Neural crest cell (in vitro differentiated cells): ENCODE measurements at places on chromosomes 16 and 17.

GRCh38 chr16:88526906-88527185 lies 43.4 kb upstream of the ZC3H18 start:
- DNase-seq, result no peak

GRCh38 chr17:79777120-79777893 lies 641 bp upstream of the CBX2 start:
- peak; percentile 64 for DNase-seq

DNA sequence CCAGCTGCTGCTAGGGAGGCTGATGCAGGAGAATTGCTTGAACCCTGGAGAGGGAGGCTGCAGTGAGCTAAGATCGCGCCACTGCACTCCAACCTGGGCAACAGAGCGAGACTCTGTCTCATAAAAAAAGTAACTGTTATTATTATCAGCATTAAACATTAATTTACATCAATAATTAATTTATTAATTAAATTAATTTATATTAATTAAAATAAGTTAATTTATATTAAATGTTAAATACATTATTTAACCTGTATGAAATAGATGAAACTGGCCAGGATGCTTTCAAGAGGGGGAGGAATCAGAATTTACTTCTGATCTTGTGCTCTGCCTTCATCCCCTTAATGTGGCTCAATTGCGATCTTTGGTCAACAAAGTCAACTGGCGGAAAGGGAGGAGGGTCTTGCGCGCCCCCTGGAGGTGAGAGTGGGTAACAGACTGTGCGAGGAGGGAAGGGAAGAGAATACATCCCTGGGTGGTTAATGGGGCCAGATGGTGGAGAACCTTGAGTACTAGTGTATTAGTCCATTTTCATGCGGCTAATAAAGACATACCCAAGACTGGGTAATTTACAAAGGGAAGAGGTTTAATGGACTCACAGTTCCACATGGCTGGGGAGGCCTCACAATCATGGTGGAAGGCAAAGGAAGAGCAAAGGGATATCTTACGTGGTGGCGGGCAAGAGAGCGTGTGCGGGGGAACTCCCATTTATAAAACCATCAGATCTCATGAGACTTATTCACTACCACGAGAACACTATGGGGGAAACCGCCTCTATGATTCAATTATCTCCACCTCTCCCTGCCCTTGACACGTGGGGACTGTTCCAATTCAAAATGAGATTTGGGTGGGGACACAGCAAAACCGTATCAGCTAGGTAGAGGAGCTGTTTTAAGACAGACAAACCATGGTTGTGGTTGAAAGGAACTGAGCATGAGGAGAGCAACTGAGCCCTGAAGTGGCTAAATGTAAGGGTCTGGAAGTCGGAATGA lies 15.7 kb upstream of the CPPED1 start:
- DNase-seq, result peak; percentile 78

- DNase-seq, result no peak
Observed at GRCh38 chr16:85983064-85983463, 84.1 kb downstream of the IRF8 start.

GRCh38 chr16:79628501-79628975 lies 28.0 kb upstream of the MAF start:
- DNase-seq, result no peak
